ENCODE measurements at places on chromosomes 2 and 18.

DNA sequence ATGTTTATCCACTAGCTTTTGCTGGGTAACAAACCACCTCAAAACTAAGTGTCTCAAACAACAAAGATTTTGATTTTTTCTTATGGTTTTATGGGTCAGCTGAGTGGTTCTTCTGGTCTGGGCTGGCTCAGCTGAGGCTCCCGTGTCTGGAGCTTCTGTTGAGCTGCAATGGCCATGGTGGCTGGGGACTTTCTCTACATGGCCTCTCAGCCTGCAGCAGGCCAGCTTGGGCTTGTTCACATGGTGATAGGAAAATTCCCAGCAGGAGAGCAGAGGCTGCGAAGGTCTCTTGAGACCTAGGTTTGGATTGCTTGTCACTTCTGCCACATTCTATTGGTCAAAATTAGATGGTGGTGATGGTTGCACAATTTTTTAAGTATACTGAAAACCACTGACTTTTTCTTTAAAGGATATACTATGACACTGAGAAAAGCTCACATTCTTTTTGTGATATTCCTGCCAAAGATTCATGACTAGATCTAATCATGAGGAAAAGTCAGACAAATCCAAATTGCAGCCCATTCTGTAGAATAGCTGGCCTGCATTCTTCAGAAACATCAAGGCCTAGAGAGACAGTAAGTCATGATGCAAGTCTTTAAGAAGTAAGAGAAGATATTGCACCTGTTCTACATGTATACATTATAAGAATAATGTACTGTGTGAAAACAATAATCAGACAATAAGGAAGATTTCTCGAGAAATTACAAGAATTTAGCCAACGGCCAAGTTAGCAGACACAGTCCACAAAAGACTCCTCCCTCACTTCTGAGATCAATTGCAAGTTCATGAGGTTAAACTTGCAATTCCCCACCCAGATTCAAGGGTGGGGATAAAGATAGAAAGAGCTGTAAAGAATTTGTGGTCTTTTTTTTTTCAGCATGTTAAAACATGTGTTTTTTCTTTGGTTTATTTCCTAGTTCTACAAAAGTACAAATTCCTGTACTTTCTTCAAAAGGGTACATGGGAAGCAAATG, 35.0 kb upstream of the IL1R2 start:
- DNase-seq = no peak

GRCh38 chr2:117997872-117998454, 15.9 kb downstream of the CCDC93 start:
- no peak for DNase-seq

DNA sequence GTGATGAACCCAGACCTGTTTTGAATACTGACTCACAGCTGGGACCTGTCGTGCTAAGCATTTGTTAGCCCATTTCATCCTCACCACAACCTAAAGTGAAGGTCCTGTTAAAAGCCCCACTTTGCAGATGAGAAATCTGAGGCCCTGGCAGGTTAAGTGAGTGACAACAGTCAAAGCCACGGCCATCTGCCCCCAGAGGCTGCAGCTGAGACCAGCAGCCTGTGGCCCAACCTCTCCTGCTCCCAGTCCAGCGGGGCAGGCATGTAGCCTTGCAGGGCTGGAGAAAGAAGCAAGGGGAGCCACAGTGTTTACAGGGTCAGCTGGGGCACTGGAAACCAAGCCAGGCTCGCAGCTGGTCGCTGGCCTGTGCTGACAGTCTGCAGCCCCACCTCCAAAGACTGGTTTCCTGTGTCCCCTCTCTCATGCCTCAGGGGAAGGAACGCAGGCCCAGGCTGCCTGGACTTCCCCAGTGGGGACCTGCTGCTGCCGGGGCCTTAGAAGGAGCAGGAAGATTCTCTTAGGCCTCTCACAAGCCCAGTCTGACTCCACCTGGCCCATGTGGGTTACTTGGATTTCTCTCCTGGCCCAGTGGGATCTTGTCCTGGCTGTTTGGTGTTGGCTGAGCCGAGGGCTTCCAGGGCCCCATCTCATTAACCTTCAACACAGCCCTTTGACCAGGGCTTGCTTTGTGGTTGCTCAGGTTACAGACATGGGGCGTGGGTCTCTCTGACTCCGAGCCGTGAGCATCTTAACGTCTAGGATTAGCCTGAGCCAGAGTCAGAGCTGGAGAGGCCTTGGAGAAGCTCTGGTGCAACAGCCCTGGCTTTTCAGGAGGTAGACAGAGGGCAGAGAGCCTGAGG, 1.7 kb downstream of the INPP5D start:
- no peak for DNase-seq

GRCh38 chr18:11019295-11020105, 129.9 kb downstream of the PIEZO2 start:
- no peak for DNase-seq

DNA sequence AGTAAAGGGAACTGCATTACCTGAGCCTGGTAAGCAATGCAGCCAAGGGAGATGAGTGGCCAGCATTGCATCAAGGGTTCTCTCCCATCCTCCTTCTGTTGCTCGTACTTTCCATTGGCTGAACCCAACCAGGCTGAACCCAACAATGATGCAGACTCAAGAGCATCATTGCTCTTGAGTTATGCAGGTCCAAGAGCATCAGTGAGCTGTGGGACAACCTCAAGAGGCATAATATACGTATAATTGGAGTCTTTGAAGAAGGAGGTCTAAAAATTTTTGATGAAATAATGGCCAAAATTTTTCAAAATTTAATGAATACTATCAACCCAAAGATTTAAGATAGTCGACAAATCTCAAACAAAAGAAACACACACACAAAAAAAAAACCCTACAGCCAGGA, 213.0 kb downstream of the RNF152 start:
- DNase-seq = no peak

DNA sequence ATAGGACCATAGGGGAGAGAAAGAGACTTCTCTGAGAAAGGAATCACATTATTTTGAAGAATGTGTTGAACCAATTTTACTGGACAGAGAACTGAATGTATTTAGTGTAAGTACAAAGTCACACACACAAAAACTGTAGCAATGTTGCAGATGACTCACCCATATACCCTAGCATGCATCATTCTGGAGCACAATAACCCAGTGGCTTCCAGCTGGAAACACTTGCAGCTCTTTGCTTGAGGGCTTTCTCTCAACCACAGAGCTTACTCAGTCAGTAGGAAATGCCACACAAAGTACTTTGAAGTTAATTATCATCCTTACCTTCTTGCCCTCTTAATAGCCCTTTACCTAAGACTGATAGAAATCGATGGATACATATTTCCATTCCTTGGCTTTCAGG, 760.0 kb upstream of the FSHR start:
- no peak for DNase-seq

DNA sequence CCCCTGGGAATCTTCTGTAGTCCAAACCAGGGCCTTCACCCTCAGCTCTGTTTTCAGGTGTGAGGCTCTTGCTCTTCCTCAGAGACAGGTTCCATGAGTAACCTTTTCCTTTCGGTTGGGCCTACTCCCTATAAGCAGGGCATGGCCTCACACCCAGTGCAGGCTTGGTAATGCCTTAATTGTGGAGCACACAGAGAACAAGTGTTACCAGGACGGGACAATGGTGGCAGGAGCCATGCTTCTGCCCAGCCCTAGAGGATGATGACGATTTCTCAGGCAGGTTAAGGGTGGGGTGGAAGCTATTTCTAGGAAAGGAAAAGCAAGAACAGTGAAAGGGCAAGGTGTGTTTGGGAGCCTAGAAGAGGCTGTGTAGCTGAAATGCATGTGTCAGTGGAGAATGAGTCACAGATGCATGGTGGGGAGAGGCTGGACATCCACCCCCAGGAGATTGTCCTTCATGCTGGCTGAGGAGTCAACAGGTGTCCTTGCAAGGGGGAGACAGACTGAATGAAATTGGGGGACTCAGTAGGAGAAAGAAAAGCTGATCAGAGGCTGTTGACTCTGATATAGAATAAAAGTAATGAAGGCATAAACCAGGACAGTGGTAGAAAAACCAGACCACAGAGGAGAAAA, 22.0 kb upstream of the SERPINB12 start:
- no peak for DNase-seq

GRCh38 chr2:166491461-166491860, 2.6 kb downstream of the SCN7A start:
- no peak for DNase-seq

DNA sequence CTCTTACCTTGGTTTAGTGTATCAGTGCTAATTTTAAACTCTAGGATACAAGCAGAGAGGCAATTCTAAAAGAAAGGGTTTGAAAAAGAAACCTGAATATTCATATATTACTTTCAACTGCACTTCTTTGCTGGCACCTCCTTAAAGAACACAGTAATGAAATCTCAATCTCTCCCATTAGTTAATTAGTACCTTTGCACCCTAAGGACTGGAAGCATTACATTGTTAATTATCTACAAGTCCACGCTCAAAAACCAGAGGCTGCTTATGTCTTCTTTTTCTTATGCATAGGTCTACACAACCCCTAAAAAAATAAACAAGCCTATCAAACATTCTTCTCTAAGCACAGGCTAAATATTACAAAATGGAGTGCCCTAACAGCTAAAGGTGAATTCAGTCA, 20.2 kb downstream of the EPHA4 start:
- DNase-seq = no peak

DNA sequence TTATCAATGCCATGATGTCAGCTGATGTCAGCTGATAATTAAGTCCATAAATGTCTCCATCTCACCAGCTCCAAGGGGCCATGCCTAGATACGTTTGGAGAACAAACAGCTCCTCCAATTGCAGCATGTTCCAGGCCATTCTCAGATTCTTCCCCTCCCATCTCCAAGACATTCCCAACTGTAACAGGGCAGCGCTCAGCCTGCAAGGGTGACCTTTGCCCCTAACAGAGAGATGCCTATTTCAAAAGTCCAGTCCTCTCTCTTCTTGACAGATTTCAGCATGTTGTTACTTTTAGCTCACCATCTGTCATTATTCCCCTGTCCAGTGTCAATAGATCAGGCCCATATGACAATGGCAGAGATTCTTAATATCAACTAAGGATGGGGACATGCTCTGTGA, 9.9 kb downstream of the PSD4 start:
- DNase-seq = no peak

DNA sequence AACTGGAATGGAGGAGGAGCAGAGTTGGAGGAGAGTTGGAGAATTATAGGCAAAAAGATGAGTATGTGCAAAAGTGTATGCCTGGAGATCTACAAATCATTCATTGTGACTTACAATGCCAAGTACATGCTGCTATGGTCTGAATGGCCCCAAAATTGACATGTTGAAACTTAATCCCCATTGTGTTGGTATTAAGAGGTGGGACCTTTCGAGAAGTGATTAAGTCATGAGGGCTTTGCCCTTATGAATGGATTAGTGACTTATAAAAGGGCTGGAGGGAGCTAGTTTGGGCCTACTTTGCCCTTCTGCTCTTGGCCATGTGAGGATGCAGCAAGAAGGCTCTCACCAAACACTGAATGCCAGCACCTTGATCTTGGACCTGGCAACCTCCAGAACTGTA, 6.3 kb upstream of the RBMS1 start:
- no peak for DNase-seq

All from NCI-H1048 (cell line).